ENCODE measurements at places on chromosomes 16 and 17.

DNA sequence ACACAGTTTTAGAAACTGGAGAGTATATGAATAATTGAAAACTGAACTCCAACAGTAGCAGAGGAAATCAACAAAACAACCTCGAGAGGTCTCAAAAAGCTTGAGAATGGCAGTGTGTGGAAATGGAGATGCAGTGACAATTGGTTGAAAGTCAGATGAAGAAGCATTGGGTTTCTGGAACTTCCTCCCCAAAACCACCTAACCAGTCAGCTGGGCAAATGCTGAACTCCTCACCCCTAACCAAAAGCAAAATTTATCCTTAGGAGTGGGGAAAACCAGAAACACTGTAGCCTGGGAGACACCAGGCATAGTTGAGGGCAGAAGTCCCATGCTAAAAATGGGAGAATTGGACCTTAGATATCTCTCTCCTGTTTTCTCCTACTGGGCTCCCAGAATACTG, 109.9 kb downstream of the TANC2 start:
- no peak for DNase-seq

- peak; percentile 76 for DNase-seq
Measured at GRCh38 chr17:29778956-29779811, 150.8 kb downstream of the SSH2 start.

DNA sequence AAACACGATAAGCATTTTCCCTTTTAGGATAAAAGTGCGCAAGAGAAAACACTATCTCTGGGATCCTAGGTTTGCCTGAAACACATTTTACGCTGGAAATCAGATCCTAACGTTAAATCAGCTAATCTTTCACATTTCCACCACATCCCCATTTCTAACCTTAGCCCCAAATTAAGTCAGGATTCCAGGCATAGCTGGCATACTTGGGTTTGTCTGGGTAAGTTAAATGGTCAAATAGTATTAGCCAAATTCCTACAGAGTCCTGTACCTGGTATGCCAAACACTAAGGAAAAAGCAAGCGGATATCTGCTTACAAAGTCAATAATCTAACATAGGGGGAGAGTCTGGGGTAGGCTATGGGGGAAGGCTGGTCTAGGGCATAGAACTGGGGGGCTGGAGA, 557.4 kb upstream of the ZFHX3 start:
- DNase-seq = no peak

GRCh38 chr16:14095883-14096551, 24.9 kb downstream of the MRTFB start:
- DNase-seq = no peak

GRCh38 chr16:73166441-73166851, 118.5 kb upstream of the ZFHX3 start:
- DNase-seq = no peak

DNA sequence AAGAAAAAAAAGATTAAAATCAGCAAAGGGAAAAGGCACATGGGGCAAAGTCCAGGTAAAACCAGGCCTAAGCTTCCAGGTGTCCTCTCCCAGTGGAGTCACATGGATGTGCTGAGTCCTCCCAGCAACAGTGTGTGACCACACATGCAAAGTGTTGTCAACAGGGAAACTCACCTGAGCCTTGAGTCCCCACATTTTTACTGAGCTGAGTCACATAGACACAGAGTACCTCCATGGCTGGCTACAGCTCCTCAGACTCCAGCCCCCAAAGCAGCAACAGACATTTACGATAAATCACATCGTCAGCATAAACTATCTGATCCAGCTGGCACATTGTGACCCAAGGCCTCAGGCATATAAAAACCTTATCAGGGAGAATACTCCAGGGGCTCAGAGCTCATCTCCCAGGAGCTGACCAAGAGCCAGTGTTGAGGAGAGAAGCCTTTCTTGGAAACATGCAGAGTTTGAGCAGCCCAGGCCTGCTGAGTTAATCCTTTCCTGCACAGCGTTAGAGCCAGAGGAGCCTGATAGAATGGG, 20.5 kb downstream of the ERCC4 start:
- DNase-seq = no peak

DNA sequence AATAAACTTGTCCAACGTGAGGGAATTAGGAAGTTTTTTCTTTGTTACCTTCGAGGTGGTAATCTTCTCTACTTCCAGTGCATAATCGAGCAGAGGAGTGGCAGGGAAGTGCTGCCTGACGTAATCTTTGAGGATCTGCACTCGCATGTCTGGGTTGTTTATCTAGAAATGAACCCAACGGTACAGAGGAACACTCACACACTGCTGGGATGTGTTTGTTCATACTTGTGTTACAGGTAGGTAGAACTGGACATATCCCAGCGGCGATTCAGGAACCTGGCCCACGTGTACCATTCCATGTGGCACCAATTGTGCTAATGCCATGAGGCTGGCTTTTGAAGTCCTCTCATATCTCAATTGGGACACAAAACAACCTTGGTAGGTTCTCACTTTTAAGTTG, 4.2 kb upstream of the KLHL11 start:
- DNase-seq = no peak

DNA sequence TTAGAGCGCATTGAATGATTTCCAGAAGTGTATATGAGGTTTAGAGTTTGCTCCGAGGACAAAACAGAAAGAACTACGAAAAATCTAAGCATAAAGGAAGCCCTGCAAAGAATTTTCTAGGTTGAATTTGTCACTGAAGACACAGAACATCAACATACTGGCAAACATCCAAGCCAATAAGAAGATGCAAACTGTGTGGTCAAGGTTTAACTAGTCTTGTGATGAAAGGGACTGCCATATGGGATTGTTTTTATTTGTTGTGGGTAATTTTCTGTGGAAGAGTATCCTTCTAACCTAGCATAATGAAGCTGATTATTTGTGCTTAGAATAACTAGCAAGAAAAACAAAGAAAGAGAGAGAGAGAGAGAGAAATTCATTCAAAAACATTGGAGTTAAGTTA, 492.0 kb upstream of the ERCC4 start:
- DNase-seq = no peak

GRCh38 chr16:67399218-67399733, 6.0 kb upstream of the TPPP3 start:
- peak; percentile 88 for DNase-seq

DNA sequence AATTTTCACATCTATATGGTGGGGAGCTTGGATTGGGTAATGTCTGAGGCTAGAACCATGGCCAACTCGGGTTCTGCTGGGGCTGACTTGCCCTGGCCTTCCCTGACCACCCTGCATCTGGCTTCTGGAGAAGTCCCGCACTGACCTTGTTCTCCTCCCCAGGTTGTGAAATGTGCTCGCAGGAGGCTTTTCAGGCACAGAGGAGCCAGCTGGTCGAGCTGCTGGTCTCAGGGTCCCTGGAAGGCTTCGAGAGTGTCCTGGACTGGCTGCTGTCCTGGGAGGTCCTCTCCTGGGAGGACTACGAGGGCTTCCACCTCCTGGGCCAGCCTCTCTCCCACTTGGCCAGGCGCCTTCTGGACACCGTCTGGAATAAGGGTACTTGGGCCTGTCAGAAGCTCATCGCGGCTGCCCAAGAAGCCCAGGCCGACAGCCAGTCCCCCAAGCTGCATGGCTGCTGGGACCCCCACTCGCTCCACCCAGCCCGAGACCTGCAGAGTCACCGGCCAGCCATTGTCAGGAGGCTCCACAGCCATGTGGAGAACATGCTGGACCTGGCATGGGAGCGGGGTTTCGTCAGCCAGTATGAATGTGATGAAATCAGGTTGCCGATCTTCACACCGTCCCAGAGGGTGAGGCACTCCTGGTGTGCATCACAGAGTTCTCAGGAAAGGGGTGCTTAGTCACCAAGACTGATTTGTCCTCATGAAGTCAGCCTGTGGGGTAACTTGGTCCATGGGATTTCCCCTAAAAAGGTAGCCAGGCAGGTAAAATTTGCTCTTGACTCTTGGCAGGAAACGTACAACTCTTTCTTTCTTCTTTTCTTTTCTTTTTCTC, 6.1 kb downstream of the NOD2 start:
- DNase-seq = no peak

DNA sequence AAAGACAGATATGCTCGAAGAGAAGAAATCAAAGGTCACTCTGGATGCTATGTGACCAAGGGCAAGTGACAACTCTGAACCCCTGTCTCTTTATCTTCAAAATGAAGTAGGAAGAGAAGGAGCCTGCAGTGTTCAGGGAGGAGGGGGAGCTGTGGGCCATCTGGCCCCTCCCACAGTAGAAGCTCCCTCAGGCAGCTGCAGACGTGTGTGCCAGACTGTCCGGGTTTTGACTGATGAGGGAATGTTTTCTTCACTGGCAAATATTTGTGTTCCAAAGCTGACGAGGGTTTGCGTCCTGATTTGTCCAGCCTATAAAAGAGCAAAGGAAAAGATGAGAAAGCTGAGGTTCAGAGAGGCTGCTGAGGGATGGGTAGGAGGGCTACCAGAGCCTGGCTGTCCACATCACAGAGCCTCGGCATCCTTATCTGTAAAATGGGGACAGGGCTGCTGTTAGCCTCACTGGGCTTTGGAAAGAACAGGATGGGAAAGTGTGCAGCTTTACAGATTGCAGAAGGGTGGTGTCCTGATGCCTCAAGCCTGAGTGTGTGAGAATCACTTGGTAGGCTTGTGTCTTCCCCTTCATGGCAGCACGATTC, 1.8 kb upstream of the GINS2 start:
- no peak for DNase-seq

DNA sequence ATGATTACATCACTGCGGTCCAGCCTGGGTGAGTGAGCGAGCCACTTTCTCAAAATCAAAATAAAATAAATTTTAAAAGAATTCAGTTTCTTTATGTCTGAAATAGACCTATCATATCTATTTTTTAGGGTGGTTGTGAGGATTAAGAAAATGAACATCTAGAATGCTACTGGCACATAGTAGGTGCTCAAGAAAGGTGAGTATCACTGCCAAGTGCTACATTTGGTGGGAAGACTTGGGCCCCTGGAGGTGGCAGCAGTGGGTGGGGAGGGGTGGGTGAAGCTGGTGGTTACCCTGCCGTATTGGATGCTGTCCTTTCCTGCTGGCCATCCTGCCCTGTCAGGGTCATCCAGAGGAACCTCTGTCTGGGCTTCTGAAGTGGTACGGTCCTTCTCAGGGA, 50.3 kb downstream of the ABCC6 start:
- no peak for DNase-seq

DNA sequence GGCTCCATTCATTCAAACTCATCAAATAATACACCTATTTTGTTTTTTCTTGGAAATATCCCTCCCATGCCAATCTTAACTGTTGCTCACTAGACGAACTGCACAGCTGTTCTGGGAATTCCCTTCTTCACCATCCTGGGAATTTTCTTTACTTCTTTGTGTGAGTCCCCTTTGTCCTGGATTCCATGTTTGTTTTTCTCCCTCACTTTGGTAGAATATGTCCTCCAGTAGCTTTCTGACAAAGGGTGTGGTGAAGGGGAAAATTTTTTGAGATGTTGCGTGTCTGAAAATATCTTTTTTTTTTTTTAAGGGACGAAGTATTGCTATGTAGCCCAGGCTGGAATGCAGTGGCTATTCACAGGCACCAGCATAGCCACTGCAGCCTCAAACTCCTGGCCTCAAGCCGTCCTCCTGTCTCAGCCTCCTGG, 17.2 kb upstream of the UTP6 start:
- DNase-seq = no peak

DNA sequence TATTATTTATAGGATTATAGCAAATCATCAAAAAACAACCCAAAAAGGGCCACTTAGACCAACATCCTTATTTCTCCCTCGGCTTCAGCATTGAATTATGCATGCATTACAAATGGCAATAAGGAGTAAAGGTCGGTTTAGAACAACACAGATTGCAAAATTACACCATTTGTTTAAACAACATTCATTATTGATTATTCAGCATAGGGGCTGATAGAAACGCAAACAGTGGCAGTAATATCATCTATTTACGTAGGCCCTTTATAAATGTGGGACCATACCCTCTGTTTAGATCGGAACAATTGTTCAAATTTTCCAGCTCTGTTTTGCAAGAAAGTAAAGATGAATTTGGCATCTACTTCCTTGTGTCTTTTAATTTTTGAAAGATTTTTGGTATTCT, 153.3 kb downstream of the WWOX start:
- DNase-seq = no peak

- DNase-seq = no peak
Measured at GRCh38 chr16:29673501-29673900, 5.5 kb upstream of the QPRT start.

DNA sequence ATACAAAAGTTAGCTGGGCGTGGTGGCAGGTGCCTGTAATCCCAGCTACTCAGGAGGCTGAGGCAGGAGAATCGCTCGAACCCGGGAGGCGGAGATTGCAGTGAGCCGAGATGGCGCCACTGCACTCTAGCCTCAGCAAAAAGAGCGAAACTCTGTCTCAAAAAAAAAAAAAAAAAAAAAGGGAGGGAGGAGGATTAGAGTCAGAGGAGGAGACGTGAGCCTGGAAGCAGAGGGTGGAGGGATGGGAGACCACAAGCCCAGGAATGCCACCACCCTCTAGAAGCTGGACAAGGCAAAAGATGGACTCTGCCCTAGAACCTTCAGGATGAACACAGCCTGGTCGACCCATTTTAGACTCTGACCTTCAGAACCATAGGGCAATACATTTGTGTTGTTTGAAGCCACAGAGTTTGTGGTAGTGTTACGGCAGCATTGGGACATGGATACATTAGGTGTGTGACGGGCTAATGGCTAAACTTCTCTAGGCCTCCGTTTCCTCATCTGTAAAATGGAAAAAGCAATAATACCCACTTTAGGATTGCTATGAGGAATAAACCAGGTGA, 2.1 kb upstream of the SMIM22 start:
- DNase-seq = no peak

All from GM20000 (cell line).